ENCODE measurements at places on chromosomes 1 and 21.
A peak's percentile ranks its signal among the peaks of the same experiment; 100 is the strongest.

- no peak for DNase-seq
These were observed 45.0 kb upstream of the C1orf53 start for GRCh38 chr1:197857477-197857876.

DNA sequence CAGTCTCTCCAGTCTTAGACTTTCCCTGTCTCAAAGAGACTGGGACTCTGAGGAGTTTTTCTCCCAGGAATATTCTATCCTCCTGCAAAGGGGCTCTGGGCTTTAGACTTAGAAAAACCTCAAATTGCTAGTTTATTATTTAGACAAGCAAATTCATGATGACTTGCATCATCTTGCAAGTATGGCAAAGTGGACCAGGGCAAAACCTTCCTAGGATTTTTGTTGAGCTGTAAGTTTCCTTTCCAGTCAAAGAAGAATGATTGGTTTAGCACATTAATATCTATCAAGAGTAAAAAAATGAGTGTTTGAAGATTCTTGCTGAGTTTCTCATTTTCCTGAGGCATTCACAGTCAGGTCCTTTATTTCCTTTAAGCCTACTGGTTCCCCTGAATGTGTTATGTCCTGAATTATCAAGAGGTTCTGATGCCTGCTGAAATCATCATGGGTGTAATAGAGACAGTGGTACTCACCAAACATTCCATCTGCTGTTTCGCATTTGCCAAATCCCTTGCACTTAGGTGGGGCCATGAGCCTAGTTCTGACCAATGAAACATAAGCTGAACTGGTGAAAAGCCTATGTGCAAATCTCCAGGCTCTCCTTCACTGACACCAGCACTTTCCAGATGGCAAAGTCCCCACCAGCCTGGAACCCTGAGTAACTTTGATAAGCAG is 25.2 kb upstream of the SPAG17 start:
- DNase-seq: no peak

DNA sequence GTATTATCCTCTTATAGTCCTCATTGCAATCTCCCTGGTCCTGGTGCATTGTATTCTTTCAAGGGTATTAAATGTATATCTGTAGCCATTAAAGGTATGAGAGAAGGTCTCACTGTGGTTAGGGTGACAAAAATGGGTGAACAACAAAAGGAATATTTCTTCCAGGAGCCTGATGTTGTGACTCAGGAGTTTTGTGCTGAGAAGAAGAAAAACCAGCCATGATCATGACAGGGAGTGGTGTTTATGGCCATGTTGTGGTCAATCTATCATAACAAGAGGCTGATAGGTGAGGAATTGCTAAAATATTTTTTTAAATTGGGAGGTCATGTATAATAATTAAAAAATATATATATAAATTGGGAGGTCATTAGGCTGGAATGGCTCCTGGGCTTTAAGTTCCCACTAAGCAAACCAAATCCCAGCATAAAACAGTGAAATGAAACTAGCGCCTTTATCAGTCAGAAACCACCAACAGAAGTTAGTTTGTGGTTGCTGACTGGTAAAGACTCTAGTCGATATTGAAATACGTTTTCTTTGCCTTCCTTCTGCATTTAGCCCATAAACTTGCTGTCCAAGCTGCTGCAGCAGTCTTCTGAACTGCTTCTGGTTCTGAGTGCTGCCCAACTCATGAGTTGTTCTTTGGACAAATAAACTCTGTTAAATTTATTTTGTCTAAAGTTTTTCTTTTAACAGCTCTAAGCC is 60.3 kb downstream of the TBX19 start:
- peak; percentile 43 for DNase-seq

- no peak for DNase-seq
These were observed at the start of gene NPR1 for GRCh38 chr1:153678519-153679336. Gene NPR1, plus strand, starts transcription at chr1:153678688. Its CDS starts 421 bp downstream, at chr1:153679109.

DNA sequence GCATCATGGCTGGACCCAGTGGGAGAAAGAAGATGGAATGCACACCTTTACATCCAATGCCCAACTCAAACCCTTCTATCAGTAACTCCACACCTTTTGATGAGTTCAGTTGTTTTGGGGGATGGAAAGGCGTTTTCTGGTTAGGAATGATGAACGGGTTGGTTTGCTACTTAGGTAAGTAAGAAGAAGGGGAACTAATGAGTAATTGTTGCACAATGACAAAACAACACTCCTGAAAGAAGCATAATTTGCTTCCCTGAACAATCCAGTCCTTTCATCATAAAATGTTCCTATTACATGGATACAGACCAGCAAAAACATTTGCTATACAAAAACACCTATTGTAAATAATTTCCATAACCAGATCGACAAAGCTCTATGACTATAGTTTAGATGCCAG is 35.9 kb upstream of the NFIA start:
- DNase-seq: no peak

- DNase-seq: peak; percentile 21
These were observed 21.1 kb downstream of the C2CD2 start for GRCh38 chr21:41932576-41933312.

- no peak for DNase-seq
These were observed 59.4 kb downstream of the CDC7 start for GRCh38 chr1:91559838-91560565.

DNA sequence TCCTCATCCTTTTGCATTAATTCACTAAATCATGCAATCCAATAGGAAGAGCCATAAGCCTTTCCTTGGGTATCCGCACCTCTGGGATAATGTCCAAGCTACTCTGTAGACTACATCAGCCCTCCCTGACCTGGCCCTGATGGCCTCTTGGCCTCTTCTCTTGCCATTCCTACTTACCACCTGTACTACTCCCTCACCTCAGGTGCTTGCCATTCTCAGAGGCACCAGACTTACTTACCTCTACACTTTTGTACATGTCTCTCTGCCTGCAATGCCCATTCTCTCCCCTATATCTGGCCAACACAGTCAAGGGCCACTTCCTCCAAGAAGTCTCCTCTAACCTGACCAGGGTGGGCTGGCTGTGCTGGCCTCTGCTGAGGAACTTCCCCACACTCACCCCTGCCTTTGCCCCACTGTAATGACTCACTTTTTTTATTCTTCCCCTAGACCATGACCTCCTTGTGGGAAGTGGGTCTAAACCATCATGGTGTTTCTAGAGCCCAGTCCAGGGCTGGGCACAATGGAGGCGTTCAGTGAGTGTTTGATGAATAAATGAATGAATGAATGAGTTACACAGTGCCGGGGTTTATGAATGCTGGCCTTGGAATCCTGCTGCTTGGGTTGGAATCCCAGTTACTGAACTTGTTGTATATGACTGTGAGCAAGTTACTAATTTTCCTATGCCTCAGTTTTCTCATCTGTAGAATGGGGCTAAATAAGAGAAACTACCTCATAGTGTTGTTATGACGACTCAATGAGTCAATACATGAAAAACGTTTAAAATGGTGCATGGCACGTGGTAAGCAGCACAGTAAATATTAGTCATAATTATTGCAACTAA is 179.8 kb downstream of the FOXD2 start:
- no peak for DNase-seq

DNA sequence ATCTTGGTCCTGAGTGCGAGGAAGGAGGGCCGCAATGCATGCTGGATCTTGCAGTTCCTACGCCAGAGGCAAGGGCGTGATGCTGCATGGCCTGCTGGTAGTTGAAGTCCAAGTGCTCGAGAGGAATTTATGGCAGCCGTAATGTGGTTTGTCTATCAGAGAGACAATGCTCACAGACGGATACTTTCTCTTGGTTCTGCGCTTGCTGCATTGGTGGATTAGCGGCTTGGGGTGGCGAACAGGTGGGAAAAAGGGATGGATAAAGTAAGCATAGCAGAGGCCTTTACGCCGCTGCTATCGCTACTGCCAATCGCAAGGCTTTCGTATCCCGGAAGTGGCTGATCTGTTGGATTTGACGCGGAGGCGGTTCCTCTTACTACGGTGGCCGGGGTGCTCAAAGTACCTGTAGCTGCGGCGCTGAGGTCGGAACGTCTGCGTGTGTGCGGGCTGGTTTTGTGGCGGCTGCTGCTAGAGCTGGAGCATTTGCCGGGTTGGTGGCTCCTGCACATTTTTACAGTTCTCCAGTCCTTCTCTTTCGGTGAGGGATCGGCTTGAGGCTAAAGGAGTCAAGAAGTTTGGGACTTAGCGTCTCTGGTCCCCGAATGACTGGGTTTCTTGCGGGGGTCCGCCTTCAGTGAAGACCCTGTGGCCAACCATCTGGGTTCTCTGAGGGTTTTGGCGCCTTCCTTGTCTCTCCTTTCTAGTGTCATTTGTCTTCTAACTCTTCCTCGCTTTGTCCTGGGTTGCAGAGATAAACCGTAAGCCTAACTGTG is at the start of gene ATG4C:
TSS of gene ATG4C (plus strand) at position 397 of the 773 bp plus-strand sequence. CDS start 19,655 bp downstream, outside the sequence.
- DNase-seq: peak; percentile 93

DNA sequence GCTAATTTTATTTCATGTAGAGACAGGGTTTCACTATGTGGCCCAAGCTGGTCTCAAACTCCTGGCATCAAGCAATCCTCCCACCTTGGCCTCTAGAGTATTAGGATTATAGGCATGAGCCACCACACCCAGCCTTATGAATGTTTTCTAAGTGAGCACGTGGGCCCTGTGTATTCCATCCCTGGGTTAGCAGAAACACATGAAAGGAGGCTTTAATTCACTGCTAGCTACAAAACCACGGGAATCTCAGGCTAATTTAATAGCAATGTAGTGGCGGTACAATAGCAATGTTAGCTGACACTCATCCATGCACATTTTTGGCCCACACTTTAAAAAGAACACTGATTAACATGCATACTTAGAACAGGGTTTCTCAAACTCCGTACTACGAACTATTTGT is 32.0 kb downstream of the VTCN1 start:
- DNase-seq: no peak

DNA sequence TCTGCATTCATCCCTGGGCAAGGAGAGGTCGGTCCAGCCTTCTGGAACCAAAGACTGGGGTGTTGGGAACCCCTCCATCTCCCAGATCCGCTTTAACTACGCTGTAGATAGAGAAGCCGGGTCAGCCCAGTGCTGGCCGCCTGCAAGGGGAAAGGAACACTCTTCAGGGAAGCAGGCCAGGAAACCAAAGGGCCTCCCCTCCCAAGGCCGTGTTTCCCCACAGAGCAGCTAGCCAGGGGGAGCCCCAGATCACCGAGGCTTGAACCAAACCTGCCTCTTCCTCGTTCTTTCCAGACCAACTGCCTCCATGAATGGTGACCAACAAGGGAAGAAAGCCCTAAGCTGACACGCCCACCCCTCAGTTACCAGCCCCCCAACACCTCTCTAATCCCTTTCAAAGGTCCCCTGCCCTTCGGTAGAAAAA is 1.2 kb upstream of the CHD5 start:
- no peak for DNase-seq

DNA sequence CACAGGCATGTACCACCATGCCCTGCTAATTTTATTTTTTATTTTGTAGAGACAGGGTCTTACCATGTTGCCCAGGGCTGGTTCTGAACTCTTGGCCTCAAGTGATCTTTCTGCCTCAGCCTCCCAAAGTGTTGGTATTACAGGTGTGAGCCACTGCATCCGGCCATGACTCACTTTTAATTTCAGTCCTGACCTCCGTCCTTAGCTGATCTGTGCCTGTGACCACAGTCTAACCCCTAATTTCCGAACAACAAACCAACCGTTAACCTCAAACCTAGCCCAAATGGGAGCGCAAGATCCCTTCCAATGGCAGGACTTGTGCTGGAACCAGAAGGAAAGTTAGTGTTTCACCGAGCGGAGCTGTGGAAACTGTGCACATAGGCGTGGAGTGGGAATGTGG is 29.3 kb upstream of the MAN1C1 start:
- DNase-seq: no peak

GRCh38 chr1:223022641-223023473 is 120.2 kb downstream of the TLR5 start:
- DNase-seq: no peak

DNA sequence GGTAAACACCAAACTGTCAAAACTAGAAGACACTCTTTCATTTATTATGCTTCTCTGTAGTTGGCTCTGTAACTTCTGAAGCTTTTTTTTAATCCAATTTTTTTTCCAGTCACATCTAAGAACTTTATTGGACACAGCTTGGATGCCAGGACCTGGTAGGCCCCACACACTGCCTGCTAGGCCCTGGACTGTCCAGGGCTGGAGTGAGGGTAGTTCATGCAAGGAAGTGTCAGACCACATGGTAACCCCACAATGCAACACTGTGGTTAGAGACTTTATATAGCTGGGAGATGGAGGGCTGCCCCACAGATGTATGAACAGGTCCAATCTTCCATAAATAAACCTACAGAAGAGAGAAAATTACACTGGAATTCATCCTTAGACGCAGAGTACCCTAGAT is 7.1 kb downstream of the SLC2A1 start:
- DNase-seq: no peak

DNA sequence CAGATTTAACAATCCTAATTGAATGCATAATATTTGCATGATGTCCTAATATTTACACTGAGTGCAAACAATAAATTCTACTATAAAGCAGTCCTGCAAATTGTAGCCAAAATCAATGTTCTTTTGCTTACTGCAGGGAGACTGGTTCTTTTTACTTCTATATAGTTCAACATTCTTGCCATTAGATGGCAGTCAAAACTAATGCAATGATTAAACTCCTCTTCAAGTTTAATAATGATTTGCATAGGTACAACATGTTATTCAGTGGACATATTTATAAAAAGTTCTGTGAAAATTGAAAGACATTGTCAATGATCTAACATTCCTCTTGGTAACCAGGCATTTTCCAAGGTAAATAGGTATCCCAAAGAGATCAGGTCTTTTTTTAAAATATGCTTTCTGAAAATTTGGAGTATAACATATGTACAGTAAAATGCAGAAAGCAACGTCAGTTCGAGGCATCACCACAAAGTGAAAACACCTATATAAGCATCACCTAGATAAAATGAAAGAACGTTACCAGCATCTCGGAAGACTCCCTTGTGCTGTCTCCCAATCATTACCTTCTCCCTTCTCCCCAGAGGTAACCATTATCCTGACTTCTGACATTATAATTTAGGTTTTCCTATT is 9.8 kb upstream of the FNBP1L start:
- peak; percentile 24 for DNase-seq

GRCh38 chr1:167342846-167343245 is 122.2 kb downstream of the POU2F1 start:
- no peak for DNase-seq

DNA sequence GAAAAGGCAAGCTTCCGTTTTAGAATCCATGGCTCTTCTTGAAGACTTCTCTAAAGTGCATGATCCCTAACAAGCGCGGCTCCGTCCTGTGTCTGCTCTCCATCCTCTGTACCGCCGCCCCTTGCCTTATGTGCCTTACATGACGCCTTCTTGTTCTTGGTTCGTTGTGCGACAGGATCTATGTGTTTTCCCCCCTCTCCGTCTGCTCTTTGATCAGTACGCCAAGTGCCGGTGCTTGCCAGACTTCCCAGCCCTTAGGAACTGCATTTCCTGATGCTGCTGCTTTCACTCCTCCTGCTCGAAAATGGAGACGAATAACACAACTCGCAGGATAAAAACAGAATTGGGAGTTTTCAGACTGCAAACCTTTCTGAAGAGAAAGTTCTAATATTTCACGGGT is 13.1 kb downstream of the NDUFV3 start:
- DNase-seq: no peak

Data from inflammatory macrophage (primary cell).